Stimulated activated CD4-positive, alpha-beta T cell treated with anti-CD3 and anti-CD28 coated beads, Interleukin-2, amount 100 ng/mL, for 24 hours (primary cell): ENCODE measurements at places on chromosomes 7 and 10.

DNA sequence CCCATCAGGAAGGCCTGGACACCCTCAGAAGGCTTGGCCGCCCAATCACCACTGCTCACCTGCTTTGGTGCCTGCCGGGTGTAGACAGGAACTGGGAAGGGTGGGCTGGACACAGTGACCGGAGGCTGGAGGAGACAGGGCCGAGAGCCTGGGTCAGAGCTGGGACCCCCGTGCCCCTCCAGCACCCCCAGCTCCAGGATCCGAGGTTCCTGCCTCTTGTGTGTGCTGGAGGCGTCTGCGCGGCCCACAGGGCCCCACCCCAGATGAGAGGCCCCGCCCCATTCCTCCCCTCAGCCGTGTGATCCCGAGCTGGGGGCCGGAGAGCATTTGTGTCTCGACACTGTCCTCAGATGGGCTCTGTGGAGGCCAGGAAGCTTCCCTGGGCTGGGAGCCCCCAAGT, 9.4 kb downstream of the ADAM8 start:
- no peak for DNase-seq

GRCh38 chr10:60288256-60288655, 101.4 kb downstream of the ANK3 start:
- no peak for DNase-seq

GRCh38 chr10:98664329-98665042, 217.8 kb upstream of the HPS1 start:
- peak; percentile 17 for DNase-seq

- no peak for DNase-seq
Observed at GRCh38 chr7:9453521-9453920, 1020.1 kb downstream of the NXPH1 start.

GRCh38 chr10:82943142-82943541, 1068.1 kb downstream of the NRG3 start:
- no peak for DNase-seq

DNA sequence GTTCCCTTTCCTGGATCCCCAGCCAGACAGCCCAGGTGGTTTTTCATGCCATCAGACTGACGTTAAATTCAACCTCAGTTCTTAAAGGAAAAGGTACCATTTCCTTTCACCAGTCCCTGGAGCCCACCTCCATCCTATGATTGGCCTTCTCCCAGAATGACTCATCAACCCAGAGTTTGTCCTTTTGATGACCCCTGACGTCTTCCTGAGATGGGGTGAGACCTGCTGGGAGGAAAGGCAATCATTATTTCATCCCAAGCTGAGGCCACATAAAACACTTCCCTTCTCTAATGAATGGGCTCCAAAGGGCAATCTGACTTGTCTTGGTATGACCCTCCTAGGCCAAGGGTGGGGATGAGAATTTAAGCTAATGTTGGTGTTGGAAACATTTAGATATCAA, 750.7 kb downstream of the SUGCT start:
- DNase-seq = no peak

- DNase-seq = no peak
Observed at GRCh38 chr7:130500463-130500862, 8.6 kb downstream of the MEST start.

DNA sequence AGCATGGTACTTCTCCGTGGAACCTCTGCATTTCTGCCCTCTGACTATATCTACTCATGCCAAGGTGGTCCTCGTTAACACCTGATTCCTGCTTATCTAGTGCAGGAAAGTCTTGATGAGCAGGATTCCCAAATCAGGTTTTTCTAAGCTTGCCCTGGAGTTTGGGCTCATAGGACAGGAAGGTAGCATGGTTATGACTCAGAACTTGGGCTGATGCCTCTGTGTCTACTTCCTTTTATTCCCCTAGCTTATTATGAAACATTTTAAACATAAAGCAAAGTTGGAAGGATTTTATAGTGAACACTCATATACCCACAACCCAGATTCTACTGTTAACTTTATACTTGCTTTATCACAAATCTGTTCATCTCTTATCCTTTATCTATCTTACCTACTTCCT, 5.6 kb downstream of the SUFU start:
- no peak for DNase-seq

DNA sequence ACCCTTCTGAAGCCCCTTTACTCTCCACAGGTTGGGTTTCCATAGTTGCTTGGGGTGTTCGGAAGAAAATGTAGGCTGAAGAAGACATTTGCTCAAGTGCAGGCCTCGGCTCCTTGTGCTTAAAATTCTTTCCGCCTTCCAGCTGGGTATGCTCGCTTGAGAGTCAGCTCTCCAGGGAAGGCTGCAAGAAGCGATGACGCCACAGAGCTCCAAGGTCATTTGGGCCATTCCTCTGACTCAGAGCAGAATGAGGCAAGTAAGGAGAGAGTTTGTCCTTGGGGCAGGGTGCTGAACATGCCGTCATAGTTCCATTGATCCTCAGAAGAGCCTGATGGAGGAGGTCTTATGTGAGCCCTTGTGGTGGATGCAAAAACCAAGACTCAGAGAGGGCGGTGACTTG, 27.4 kb upstream of the HSPA12A start:
- DNase-seq = no peak

DNA sequence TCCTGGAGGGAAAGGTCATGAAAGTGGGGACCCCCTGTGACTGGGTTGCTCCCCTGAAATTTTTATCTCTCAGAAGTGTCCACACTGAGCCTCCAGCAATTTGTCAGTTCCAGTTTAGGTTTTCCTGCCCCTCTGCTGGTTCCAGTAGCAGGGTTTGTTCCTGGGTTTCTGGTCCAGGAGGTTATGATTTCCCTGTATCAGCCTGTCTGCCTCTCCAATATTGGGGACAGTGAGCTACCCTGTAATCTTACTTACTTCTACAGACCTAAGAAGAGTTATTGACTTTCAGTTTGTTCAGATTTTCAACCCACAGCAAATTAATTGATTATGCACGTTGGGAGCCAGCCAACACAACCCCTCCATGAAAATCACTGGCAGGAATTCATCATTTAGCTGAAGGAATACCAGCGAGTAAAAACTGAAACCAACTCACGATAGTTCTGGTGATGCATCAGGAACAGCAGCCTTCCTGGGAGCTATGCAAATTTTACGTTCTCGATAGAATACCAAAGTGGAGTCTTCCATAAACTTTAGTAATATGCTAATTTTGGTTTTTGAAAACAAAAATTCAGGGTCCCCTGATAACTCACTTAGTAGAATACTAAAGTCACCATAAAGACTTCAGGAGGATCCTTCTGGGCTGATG, 31.3 kb upstream of the IL15RA start:
- peak; percentile 7 for DNase-seq

GRCh38 chr10:72194949-72195348, 20.9 kb upstream of the ANAPC16 start:
- DNase-seq = no peak

- DNase-seq = no peak
Observed at GRCh38 chr7:46756996-46757395, 824.9 kb downstream of the TNS3 start.

GRCh38 chr7:115410434-115410820, 488.5 kb downstream of the MDFIC start:
- no peak for DNase-seq

GRCh38 chr10:53315709-53316108, 543.1 kb upstream of the MBL2 start:
- no peak for DNase-seq

DNA sequence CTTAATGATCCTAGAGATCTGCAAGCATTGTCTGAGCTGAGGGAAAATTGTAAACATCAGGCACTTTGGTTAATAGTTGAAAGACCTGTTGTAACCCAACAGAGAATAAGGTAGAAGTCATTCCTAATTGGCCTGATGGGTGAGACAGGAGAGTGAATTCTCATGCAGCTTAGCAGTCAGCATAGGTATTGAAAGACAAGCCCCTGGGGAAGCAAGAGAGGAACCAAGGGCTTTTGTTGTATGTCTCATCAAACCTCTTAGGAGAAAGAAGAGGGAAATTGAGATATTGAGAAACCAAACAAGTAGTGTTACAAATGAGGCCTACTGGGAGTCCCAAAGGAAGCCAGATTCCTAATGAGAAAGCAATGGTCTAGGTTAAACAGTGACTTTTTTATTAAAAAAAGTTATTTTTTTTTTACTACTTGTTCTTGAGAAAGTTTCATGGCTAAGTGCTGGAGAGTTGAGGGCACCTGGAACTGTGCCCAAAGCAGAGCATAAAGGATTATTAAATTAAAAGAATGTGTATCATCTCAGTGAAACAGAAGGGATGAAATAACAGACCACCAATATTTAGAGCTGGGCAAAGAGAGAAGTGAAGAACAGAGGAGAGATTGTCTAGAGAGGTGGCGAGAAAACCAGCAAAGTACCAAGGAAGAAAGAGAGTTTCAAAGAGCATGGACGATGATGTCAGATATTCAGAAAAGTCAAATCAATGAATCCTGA, 168.9 kb downstream of the CDK14 start:
- DNase-seq = no peak

GRCh38 chr10:103413564-103413963, 17.1 kb downstream of the PDCD11 start:
- no peak for DNase-seq

- peak; percentile 45 for DNase-seq
Observed at GRCh38 chr10:4656576-4657194, 169.3 kb upstream of the AKR1E2 start.

DNA sequence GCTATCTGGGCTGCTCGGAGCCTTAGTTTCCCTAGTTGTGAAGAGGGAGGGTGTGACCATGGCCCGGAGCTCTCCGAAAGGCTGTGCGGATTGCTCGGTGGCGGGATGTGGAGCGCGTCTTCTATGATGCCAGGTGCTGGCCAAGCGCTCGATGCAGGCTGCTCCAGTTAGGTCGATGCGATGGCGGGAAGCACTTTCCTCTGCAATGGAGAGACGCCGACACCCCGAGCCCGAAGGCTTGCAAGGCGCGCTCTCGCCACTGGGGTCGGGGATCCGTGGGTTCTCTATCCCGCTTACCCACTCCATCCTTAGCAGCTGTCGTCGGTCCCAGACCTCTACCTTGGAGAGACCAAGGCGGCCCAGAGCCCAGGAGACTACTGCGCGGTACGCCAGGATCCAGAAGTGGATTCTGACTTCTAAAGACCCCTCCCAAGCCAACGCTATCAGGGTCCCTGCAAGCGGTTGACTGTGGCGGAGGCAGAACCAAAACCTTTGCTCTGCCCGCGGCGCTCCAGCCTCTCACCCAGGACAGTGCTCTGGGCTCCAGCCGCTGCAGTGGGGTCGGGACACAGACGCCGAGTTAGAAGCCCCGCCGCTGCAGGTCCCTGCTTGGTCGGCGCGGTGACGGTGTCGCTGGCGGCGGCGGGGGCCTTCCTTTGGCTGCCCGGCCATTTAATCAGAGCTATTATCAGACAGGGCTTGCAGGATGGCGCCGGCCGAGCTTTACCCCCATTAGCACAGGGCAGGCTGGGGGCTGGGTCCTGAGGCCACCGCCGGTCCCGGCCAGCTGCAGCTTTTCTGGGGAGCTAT, 7.8 kb upstream of the TBX20 start:
- no peak for DNase-seq

- no peak for DNase-seq
Observed at GRCh38 chr7:153588586-153588985, 463.6 kb upstream of the DPP6 start.

DNA sequence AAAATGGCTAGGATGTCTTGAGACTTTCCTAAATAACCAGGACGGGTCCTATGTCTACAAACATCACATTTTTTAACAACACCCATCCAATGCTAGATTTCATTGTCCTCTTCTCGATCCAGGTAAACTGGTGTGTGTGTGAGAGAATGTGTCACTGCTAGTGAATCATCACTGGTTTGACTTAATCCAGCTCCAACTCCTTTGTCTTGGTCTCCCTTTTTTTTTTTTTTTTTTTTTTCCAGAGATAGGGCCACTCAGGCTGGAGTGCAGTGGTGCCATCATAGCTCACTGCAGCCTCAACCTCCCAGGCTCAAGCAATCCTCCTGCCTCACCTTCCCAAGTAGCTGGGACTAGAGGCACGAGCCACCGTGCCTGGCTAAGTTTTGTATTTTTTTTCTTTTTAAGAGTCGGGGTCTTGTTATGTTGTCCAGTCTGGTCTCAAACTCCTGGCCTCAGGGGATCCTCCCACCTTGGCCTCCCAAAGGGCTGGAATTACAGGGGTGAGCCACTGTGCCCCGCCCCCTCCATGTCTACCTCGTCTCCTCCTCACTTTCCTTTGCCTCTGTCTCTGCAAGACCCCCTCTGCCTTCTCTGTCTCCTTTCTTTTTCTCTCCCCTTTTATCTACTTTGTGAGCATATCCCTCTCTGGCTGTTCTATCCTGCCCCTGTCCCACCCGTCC, 2.2 kb upstream of the UFSP1 start:
- no peak for DNase-seq

DNA sequence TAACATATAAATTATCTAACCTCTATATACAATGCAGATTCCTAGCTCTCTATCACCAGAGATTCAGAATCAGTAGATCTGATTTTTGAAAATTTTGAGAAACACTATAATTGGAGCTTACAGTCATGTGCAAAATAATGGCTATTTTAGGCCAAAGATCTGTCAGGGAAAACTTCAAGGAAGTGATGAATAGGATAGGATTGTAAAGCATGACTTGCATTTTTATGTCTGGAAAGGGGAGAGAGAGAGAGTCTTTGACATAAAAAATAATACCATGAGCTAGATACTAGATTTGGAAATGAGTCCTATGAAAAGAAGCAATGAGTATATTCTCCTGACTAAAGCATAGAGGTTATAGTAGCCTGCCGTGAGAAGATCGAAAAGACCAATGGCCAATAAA, 181.1 kb downstream of the SDHAF3 start:
- no peak for DNase-seq

DNA sequence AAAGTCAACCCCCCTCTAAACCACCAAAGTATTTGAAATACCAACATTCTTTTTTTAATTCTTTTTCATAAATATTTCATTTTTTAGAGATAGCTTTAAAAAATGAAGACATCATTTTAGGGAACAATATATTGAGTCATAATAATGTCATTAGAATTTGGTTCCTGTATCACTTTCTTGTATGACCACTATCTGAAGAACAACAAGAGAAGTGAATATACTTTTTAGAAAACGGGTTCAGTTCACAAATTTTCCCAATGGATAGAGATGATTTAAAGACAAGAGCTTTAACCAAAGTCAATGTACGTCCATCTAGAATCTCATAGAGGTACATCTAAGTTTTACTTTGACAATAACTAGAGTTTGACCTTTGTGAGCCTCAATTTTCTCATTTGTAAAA, 48.2 kb downstream of the CUBN start:
- DNase-seq = no peak

- DNase-seq = no peak
Observed at GRCh38 chr10:119370972-119371703, 163.8 kb downstream of the GRK5 start.

DNA sequence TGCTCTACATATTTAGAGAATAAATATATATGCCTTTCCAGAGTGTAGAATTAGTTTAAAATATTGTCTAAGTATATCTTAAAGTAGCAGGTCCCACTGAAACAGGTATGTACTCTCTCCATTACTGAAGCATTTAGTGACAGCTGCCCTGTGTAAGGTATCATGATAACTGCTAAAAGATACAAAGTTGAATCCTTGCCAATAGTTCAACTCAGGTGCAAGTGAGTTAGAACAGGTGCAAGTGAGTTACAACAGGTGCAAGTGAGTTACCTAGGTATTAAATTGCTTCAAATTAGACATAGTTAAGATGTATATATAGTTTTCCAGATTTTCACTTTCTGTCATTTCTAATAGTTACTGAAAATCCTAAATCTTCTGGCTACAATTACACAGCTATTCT, 119.1 kb downstream of the CNOT4 start:
- DNase-seq = no peak
